ENCODE measurements at places on chromosomes 7 and 10.

GRCh38 chr7:3951316-3952055 lies 650.4 kb downstream of the SDK1 start:
- no peak for DNase-seq

- peak; percentile 12 for DNase-seq
Measured at GRCh38 chr7:133836666-133837065, 290.5 kb upstream of the LRGUK start.

GRCh38 chr10:55668326-55668922 lies 692.6 kb downstream of the ZWINT start:
- DNase-seq = no peak

DNA sequence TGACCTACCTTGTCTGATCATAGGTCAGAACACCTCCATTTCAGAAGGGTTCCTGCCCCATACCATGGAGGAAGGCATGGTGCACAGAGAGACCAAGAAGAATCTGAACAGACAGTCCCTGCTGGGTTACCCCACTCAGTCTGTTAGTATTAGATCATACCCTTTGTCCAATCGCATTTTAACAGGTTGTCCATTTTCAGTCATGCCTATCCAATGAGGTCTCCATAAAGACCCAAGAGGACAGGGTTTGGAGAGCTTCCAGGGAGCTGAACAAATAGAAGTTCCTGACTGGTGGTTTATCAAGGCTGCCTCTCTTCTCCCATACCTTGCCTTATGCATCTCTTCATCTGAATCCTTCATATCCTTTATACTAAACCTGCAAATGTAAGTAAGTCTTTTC lies 21.2 kb upstream of the SLC16A12 start:
- no peak for DNase-seq
